BJ (cell line): ENCODE measurements at places on chromosomes 6 and 20. TPM values are rescaled to one million over a fixed set of nuclear protein-coding genes. Genes with fewer than 3 reads are reported as not detected.

Gene HDGFL1
- not detected in 2 replicates for polyA plus RNA-seq

Gene ADAM33
- 53.8 and 82.6 TPM in 2 replicates for polyA plus RNA-seq

Gene DEFB132
- not detected in 2 replicates for polyA plus RNA-seq

DNA sequence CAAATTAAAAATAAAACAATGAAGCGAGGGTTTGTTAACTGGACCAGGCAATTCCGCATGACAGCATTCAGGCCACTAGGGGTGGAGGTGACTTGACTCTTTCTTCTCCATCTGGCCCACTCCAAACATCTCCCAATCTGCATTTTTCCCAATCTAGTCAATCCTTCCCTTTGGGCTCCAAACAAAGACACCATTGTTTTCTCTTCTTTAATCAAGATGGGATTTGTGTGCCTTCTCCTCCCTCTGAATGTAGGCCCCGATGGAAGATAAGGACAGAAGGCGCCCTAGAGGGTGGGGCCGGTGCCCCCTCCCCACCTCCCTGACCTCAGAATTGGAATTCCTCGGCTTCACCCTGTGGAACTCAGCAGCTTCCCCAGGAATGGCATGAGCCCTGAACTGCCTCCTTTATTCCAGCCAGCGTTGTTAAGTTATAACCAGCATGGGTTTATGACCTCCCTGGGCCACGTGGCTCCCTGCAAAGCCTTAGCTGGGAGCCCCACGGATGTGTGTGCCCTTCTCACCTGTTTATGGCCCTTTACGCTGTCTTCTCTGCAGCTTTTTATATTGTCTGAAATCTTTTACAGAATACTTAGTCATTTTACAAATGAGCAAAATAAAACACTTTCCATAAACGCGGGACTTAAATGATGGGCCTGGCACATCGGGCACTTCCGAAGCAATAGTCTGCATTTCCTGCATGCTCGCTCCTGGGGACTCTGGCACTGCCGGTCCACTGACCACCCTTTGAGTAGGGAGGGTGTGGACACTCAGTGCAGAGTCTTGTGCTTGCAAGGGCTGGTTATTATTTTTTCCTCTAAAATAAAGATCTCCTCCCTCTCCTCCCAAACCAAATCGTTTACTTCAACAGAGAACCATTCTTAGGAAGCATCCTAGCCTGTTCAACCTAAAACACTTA is 24.5 kb downstream of the OVOL2 start:
- DNase-seq: no peak

GRCh38 chr6:158645064-158646022 is 800 bp upstream of the DYNLT1 start:
- DNase-seq: no peak

GRCh38 chr20:41261790-41262717 is 55.5 kb downstream of the ZHX3 start:
- no peak for DNase-seq

- no peak for DNase-seq
Measured at GRCh38 chr20:51540580-51540979, 1.9 kb downstream of the NFATC2 start.
